ENCODE measurements at places on chromosomes 16 and 17. TPM values are rescaled to one million over a fixed set of nuclear protein-coding genes. Genes with fewer than 3 reads are reported as not detected.
A peak's percentile ranks its signal among the peaks of the same experiment; 100 is the strongest.

GRCh38 chr17:71480099-71480498 lies 640.7 kb upstream of the SOX9 start:
- H3K4me3 ChIP-seq: no peak overlapping the region
- no peak overlapping the region for H3K27ac ChIP-seq
- H3K36me3 ChIP-seq: no peaks in the 10 kb centered on the region
- H3K4me1 ChIP-seq: no peaks in the 10 kb centered on the region
- DNase-seq: no peak

- no peaks in the 10 kb centered on the region for H3K36me3 ChIP-seq
- H3K4me1 ChIP-seq: no peaks in the 10 kb centered on the region
- no peak overlapping the region for H3K4me3 ChIP-seq
- H3K27me3 ChIP-seq: no peaks in the 10 kb centered on the region
Measured at GRCh38 chr17:39071573-39071972, 79.9 kb downstream of the PLXDC1 start.

DNA sequence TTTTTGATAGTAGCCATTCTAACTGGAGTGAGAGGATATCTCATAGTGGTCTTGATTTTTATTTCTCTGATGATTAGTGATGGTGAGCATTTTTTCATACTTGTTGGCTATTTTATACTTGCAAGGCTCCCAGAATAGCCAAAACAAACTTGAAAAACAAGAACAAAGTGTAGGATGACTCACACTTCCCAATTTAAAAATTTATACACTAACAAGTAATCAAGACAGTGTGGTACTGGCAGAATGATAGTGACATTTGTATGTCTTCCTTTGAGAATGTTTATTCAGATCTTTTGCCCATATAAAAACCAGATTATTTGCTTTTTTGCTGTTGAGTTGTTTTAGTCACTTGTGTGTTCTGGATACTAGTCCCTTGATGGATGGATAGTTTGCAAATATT lies 17.8 kb downstream of the SPECC1 start:
- H3K36me3 ChIP-seq: no peaks in the 10 kb centered on the region
- no peaks in the 10 kb centered on the region for H3K27me3 ChIP-seq
- H3K27ac ChIP-seq: no peak overlapping the region
- H3K4me1 ChIP-seq: no peaks in the 10 kb centered on the region
- DNase-seq: no peak

DNA sequence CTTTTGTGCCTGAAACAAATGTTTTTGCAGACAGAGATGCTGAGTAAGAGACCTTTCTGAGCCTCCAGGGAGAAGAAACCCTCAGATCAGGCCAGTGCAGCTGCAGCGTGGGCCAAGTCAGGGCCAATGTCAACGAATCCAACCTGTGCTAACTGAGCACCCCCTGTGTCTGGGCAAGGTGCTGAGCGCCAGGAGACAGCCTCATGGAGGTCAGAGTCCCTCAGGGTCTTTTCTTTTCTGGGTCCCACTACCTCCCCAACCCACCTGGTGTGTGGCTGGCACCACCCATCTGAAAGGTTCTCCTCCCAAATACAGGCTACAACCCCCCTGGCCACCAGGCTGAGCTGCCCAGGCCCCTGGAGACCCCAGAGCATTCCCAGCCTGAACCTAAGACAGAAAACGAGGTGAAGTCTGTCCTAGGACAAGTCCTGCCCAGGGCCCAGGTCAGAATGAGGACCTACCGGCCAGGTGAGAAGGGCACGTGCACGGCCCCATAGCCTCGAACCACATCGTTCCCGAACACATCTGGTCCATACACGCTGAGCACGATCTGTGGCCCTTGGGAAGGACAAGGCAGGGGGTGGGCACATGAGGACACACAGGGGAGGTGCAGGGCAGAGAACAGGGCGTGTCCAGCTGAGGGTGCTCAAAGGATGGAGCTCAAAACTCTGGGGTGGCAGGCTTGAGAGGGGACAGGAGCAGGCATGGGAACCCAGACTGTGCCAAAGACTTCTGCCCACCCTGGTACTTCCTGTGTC lies 15.0 kb downstream of the B9D1 start:
- peak; percentile 52 for DNase-seq
- no peaks in the 10 kb centered on the region for H3K27me3 ChIP-seq
- H3K27ac ChIP-seq: no peak overlapping the region
- no peak overlapping the region for H3K4me3 ChIP-seq

Gene FMNL1
- 62.3 TPM for total RNA-seq

GRCh38 chr17:79811868-79812352 lies 15.0 kb upstream of the CBX8 start:
- peaks cover 40% of the 10 kb centered on the region for H3K4me1 ChIP-seq
- H3K27me3 ChIP-seq: peaks cover 83% of the 10 kb centered on the region
- DNase-seq: no peak
- H3K36me3 ChIP-seq: no peaks in the 10 kb centered on the region
- H3K4me3 ChIP-seq: no peak overlapping the region

- H3K4me3 ChIP-seq: no peak overlapping the region
- H3K27ac ChIP-seq: no peak overlapping the region
- no peaks in the 10 kb centered on the region for H3K27me3 ChIP-seq
- H3K4me1 ChIP-seq: peaks cover 7% of the 10 kb centered on the region
- H3K36me3 ChIP-seq: no peaks in the 10 kb centered on the region
- DNase-seq: no peak
Measured at GRCh38 chr17:28953444-28954118, 2.3 kb upstream of the PHF12 start.

Gene TSPOAP1
- 21.0 TPM for total RNA-seq

Gene CMTM1
- 8.4 TPM for total RNA-seq

Gene RNF43
- total RNA-seq: 7.5 TPM

GRCh38 chr17:33838281-33838680 lies 416.8 kb upstream of the CCL2 start:
- no peaks in the 10 kb centered on the region for H3K4me1 ChIP-seq
- no peaks in the 10 kb centered on the region for H3K36me3 ChIP-seq
- H3K4me3 ChIP-seq: no peak overlapping the region

DNA sequence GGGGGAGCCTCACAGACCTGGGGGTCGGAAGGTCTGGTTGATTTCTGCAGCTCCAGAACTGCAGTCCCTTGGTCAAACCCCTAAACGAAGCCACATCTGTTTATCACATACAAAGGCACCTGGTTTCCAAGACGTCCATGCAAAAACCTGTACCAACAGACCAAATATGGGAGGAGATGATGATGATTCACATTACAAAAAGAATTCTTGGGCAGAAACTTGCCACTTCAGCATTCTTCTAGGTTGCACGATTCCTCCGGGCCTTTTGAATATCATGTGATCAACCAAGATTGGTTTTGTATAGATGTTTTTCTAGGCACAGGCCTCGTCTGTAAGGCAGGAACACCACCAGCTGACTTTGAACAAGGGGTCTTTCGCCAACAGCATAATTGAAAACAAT lies 466.3 kb downstream of the SOX9 start:
- H3K4me3 ChIP-seq: no peak overlapping the region
- H3K27me3 ChIP-seq: peaks cover 7% of the 10 kb centered on the region
- H3K4me1 ChIP-seq: peaks cover 16% of the 10 kb centered on the region

GRCh38 chr17:8108972-8109660 lies 9.2 kb downstream of the ALOXE3 start:
- no peak overlapping the region for H3K27ac ChIP-seq
- H3K36me3 ChIP-seq: no peaks in the 10 kb centered on the region
- H3K4me3 ChIP-seq: no peak overlapping the region
- peaks cover 6% of the 10 kb centered on the region for H3K4me1 ChIP-seq
- DNase-seq: no peak

DNA sequence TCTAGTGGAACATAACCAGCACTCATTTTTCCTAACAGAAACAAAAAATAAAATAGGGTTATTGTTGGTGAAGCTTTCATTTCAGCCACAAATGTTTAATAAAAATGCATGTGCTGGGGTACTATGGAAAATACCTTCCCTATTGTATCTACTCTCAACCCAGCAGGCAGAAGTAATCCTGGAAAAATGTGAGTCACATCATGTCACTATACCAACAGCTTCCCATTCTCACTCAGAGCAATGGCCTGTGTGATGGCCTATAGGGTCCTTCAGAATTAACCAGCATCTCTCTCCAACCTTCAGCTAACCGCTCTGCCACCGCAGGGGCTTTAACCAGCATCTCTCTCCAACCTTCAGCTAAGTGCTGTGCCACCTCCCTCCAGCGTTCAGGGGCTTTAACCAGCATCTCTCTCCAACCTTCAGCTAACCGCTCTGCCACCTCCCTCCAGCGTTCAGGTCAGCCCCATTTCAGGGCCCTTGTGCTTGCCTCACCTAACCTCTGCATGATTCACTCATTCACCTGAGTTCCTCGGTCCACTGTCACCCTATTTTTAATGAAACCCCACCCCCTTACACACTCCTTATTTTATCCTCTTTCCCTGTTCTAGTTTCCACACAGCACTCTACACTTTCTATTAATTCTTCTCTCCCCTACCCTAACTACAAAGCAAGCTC lies 34.0 kb downstream of the UBE2G1 start:
- H3K4me1 ChIP-seq: peaks cover 12% of the 10 kb centered on the region
- no peak overlapping the region for H3K27ac ChIP-seq
- DNase-seq: no peak
- H3K27me3 ChIP-seq: no peaks in the 10 kb centered on the region
- no peaks in the 10 kb centered on the region for H3K36me3 ChIP-seq

DNA sequence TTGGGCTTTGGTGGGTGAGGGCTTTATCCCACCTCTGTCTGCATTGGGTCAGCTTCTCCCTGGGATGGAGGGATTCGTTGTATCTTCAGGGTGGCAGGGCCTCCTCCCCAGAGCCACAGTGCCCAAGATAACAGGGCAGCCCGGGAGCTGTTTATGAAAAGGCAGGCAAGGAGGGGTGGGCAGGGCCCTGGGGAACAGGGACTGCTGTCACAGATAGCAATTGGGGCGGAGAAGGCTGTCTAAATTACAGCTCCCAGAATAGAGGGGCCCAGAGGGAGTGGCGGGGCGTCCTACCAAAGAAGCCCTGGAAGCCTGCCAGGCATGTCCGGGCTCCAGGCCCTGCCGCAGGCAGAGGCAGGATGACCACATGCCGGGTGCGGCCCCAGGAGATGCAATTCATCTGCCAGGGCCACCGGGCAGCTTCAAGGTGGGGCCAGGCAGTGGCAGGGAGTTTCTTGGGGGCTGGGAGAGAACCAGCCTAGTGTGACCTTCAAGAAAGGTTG lies 18.8 kb upstream of the PHOSPHO1 start:
- H3K27ac ChIP-seq: no peak overlapping the region
- H3K4me1 ChIP-seq: no peaks in the 10 kb centered on the region
- no peaks in the 10 kb centered on the region for H3K36me3 ChIP-seq
- H3K4me3 ChIP-seq: no peak overlapping the region
- peaks cover 4% of the 10 kb centered on the region for H3K27me3 ChIP-seq
- DNase-seq: peak; percentile 66

GRCh38 chr16:3138342-3138741 lies 3.5 kb downstream of the ZNF213 start:
- no peak overlapping the region for H3K4me3 ChIP-seq
- no peak overlapping the region for H3K27ac ChIP-seq
- peaks cover 18% of the 10 kb centered on the region for H3K4me1 ChIP-seq
- no peak for DNase-seq
- peaks cover 27% of the 10 kb centered on the region for H3K36me3 ChIP-seq

Gene TEPSIN
- total RNA-seq: 40.2 TPM

- peaks cover 40% of the 10 kb centered on the region for H3K36me3 ChIP-seq
- no peaks in the 10 kb centered on the region for H3K27me3 ChIP-seq
- no peak for DNase-seq
- no peak overlapping the region for H3K4me3 ChIP-seq
- no peak overlapping the region for H3K27ac ChIP-seq
Measured at GRCh38 chr17:76747716-76748363, 9.9 kb downstream of the MFSD11 start.

GRCh38 chr17:35052780-35053179 lies 10.7 kb downstream of the RFFL start:
- no peak overlapping the region for H3K4me3 ChIP-seq
- H3K4me1 ChIP-seq: peaks cover 37% of the 10 kb centered on the region
- DNase-seq: no peak
- H3K27ac ChIP-seq: no peak overlapping the region
- H3K36me3 ChIP-seq: no peaks in the 10 kb centered on the region
- H3K27me3 ChIP-seq: no peaks in the 10 kb centered on the region

DNA sequence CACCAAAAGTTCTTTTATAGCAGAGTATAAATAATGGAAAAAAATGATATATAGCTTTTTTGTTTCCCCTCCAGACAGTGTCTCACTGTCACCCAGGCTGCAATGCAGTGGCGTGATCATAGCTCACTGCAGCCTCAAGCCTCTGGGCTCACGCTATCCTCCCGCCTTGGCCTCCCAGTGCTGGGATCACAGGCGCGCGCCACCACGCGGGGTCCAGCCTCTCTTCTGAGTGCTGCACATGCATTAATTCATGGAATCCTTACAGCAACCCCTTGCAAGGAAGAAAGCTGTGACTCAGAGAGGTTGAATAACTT lies 18.0 kb upstream of the ZNF629 start:
- H3K36me3 ChIP-seq: no peaks in the 10 kb centered on the region
- peaks cover 7% of the 10 kb centered on the region for H3K4me1 ChIP-seq
- peak overlapping the region; percentile 83 for H3K27ac ChIP-seq
- peak overlapping the region; percentile 64 for H3K4me3 ChIP-seq

- H3K27me3 ChIP-seq: no peaks in the 10 kb centered on the region
- H3K4me1 ChIP-seq: no peaks in the 10 kb centered on the region
- no peak for DNase-seq
- H3K4me3 ChIP-seq: no peak overlapping the region
Measured at GRCh38 chr17:51430591-51430990, 170.2 kb downstream of the UTP18 start.

GRCh38 chr17:48202959-48203358 lies 95.4 kb downstream of the SNX11 start:
- DNase-seq: no peak
- no peak overlapping the region for H3K27ac ChIP-seq
- H3K4me1 ChIP-seq: no peaks in the 10 kb centered on the region

Gene PIRT
- total RNA-seq: not detected

Gene SMG1
- total RNA-seq: 79.5 TPM

All from upper lobe of right lung (tissue), 1 donor.